ENCODE measurements at places on chromosomes 4 and X.

DNA sequence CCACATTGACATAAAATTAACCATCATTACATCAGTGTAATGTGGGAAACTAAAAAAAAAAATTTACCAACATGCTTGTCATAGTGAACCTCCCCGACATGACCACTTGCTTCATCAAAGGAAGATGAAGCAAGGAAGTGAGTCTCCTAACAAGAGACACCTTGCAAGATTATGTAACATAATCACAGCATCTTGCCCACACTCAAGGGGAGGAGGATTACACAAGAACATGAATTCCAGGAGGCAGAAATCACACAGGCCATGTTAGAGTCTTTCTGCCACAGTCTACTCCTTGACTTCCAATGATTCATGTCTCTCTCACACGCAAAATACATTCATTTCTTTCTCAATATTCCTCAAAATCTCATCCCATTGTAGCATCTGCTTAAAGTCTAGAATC lies 93.3 kb downstream of the AKAP4 start:
- no peak overlapping the region for H3K27ac ChIP-seq
- no peaks in the 10 kb centered on the region for H3K4me1 ChIP-seq
- H3K4me3 ChIP-seq = no peak overlapping the region
- DNase-seq = no peak
- no peaks in the 10 kb centered on the region for H3K27me3 ChIP-seq
- no peaks in the 10 kb centered on the region for H3K36me3 ChIP-seq

DNA sequence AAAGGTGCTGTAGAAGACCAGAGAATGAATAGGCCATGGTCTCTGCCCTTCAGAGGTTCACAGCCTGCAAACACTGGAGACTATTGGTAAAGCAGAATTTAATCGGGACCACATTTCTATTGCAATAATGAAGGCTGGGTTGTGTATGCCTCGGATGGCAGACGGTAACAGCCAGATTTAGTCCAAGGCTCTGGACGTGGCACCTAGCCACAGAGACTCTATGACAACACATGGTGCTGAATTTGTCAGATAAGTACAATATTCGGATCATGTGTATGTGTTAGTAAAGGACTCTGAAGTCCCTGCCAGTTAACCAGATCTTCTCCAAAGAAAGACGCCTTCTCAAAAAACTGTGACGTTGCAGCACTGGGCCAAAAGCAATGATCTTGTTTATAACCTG lies 129.0 kb downstream of the DCTD start:
- H3K36me3 ChIP-seq = no peaks in the 10 kb centered on the region
- H3K27ac ChIP-seq = no peak overlapping the region
- H3K4me3 ChIP-seq = no peak overlapping the region
- no peaks in the 10 kb centered on the region for H3K4me1 ChIP-seq
- DNase-seq = no peak
- no peaks in the 10 kb centered on the region for H3K27me3 ChIP-seq

GRCh38 chr4:114037988-114038387 lies 58.5 kb upstream of the ARSJ start:
- no peak for DNase-seq
- H3K27me3 ChIP-seq = no peaks in the 10 kb centered on the region

GRCh38 chrX:81259020-81259713 lies 57.3 kb downstream of the SH3BGRL start:
- H3K4me3 ChIP-seq = no peak overlapping the region
- DNase-seq = no peak
- peak overlapping the region; percentile 54 for H3K27ac ChIP-seq
- peaks cover 10% of the 10 kb centered on the region for H3K4me1 ChIP-seq
- no peaks in the 10 kb centered on the region for H3K27me3 ChIP-seq

- DNase-seq = no peak
- no peaks in the 10 kb centered on the region for H3K27me3 ChIP-seq
- no peak overlapping the region for H3K4me3 ChIP-seq
- H3K36me3 ChIP-seq = no peaks in the 10 kb centered on the region
- H3K27ac ChIP-seq = no peak overlapping the region
Observed at GRCh38 chrX:2788980-2789379, 37.1 kb downstream of the XG start.

DNA sequence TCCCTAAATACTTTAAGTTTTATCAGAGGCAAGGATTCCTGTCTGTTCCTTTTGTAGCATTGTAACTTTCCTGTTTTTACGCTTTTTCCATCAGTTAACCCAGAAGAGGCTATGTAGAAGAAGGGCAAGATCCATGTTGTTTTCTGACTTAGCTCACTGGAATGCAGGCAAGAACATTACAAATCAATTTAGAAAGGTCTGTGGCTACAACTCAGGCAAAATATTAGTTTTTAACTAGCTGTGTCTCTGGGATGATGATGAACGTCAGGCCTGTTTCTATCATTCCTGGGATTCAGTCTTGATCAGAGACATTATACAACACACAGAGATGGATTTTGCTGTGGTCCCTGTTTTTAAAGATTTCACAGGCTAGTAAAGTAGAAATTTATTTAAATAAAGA lies 813.0 kb upstream of the POU3F4 start:
- H3K36me3 ChIP-seq = no peaks in the 10 kb centered on the region
- H3K4me3 ChIP-seq = no peak overlapping the region
- no peaks in the 10 kb centered on the region for H3K27me3 ChIP-seq

DNA sequence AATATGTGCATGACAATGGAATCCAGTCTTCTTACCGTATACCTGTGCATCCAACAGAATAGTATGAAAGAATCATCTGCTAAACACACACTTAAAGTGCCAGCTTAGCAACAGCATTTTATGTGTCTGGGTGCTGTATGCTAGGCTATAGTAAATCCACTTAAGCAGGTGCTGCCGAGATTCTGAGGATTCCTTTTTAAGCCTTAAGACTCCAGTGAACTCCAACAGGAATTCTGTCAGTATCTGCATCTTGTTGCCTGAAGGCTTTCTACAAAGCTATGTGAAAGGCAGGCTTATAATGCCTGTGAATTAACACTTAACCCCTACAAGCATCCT lies 1076.4 kb upstream of the PABPC4L start:
- no peaks in the 10 kb centered on the region for H3K4me1 ChIP-seq
- H3K27ac ChIP-seq = no peak overlapping the region
- DNase-seq = no peak
- no peaks in the 10 kb centered on the region for H3K27me3 ChIP-seq
- no peaks in the 10 kb centered on the region for H3K36me3 ChIP-seq

- H3K36me3 ChIP-seq = no peaks in the 10 kb centered on the region
- DNase-seq = no peak
- H3K4me1 ChIP-seq = no peaks in the 10 kb centered on the region
- H3K4me3 ChIP-seq = no peak overlapping the region
- no peak overlapping the region for H3K27ac ChIP-seq
Observed at GRCh38 chr4:173859091-173859713, 329.2 kb upstream of the HAND2 start.

DNA sequence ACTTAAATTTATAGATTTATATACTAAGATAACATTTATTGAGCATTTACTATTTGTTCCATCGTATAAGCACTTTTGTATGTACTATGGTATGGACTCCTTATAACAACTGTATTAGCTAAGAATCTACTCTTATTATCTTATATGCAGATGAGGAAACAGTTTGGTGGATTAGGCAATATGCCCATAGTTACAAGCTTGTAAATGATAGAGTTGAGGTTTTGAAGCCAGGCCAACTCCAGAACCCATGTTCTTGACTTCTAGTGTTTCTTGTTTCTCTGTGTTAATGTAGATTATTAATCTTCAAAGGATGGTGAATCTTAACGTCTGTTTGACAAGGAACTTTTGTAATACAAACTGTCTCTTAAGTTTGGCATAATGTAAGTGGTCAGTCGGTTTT lies 71.3 kb downstream of the STIM2 start:
- no peak overlapping the region for H3K27ac ChIP-seq
- no peak for DNase-seq
- peaks cover 4% of the 10 kb centered on the region for H3K4me1 ChIP-seq
- H3K27me3 ChIP-seq = no peaks in the 10 kb centered on the region
- no peak overlapping the region for H3K4me3 ChIP-seq

DNA sequence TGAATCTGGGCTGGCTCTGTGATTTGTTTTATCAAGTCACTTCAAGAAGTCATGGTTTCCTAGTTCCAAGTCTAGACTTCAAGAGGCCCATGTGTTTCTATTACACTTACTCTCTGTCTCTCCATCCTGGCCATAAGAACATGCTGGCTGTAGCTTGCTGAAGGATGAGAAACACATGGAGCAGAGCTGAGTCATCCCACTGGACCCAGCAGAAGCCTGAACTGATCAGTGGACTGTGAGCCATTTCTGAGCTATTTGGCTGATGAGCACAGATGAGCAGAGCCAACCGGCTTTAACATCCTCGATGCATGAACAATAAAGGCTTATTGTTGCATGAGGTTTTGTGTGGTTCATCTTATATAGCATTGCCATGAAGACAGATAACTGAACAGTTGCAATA lies 290.6 kb upstream of the BOD1L1 start:
- H3K27ac ChIP-seq = peak overlapping the region; percentile 50
- H3K4me3 ChIP-seq = no peak overlapping the region

All from suprapubic skin (tissue), 4 donors.